WTC11 (cell line): ENCODE measurements at places on chromosomes 7 and 10.

DNA sequence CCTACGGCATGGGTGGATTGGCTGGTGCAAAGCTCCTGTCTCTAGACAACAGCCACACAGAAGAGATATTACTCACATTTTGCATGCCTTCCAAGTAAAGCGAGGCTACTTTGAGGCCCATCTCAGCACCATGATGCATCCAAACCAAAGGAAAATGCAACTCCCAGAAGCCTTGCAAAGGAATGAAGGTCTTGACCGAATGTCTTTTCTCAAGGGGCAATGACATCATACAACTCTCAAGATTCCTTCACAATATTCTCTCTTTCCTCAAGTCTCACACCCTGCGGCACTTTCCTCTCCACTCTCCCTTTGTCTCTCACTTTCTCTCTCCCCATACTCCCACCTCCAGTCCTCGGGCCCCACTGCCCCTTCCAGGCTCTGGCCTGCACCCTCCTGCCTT lies 44.8 kb upstream of the CPXM2 start:
- no peak for DNase-seq

DNA sequence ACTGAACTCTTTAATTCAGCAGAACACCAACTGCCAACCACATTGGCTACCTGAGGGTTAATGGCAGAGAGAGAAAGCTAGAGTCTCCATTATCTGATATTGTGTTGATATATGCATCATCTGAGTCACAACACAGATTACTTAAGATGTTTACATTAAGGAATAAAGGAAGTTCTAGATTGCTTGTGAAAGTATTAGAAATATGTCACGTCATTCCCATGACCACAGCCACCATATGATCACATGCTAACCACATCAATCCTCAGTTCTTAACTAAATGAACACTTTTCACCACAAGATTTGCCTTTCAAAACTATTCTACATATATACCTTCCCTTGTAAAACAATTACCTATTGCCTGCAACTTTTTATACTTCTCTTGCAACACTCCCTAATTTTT lies 337.9 kb downstream of the FGFR2 start:
- no peak for DNase-seq

DNA sequence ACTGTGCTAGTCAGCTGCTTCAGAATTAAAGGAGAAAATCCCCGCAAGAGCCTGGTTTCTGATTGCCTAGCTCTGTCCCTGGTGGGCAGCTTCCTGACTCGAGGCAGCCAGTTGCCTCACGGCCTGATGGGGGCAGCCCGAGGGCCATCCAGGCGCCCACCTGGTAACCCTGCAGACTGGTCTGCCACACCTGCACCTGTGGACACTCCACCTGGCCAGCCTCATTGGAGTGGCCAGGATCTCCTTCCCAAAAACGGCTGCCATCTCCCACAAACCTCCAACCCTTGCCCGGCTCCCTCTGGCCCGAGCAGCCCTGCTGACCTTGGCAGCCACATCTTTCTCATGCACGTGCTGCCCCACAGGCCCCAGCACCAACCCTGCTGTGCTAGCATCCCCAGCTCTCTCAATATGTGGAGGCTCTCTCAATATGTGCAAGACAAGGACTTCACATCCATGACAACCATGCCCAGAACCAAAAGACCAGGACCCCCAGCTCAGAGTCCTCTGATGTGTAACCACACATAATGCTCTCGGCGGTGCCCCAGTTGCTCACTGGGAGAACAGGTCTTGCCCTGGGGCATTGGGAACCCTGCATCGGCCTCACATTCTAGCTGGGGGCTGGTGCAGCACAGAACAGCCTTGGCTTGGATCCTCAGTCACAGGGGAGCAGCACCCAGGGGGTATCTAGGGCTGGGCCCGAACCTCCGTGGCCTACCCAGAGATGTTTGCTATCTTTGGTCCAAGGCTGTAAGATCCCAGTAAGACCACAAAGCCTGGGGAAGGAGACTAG lies 14.6 kb downstream of the DRGX start:
- no peak for DNase-seq

GRCh38 chr7:142587578-142588191 lies 161.6 kb upstream of the PRSS1 start:
- no peak for DNase-seq

DNA sequence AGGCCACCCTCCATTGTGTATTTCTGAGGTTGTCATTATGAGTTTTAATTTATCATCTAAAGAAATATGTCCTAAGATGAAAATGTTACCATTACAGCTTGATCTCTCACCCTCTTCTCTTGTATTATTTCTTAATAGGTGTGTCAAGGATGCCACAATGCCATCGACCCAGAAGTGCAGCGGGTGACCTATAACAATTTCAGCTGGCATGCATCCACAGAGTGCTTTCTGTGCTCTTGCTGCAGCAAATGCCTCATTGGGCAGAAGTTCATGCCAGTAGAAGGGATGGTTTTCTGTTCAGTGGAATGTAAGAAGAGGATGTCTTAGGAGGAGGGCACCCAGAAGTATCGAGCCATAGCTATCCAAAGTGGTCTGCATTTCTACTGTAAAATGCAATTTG lies 46.8 kb downstream of the TES start:
- no peak for DNase-seq

DNA sequence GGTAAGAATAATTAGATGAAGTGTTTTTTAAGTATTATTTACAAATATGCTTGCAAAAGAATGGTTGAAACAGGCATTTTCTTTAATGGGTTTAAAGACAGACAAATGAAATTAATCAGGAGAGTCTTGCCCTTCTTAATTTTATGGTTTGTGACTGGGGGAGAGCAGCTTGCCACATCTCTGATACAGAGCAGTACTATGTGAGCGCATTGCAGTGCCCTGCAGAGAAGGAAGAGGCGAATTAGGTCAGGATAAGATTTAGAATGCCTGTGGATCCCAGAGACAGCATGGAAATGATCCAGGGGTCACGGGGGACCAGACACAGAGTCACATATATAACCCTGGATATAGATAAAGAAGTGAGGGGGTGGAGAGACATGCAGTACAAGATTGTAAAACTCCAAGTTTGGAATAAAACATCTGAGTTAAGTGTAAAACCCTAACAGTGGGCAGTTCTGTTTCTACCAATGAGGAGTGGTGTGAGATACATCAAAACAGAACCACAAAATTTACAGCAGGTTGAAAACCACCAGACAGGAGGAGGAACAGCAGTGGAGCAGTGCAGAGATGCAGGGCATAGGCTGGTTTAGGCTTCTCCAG lies 125.5 kb downstream of the FAM204A start:
- no peak for DNase-seq

DNA sequence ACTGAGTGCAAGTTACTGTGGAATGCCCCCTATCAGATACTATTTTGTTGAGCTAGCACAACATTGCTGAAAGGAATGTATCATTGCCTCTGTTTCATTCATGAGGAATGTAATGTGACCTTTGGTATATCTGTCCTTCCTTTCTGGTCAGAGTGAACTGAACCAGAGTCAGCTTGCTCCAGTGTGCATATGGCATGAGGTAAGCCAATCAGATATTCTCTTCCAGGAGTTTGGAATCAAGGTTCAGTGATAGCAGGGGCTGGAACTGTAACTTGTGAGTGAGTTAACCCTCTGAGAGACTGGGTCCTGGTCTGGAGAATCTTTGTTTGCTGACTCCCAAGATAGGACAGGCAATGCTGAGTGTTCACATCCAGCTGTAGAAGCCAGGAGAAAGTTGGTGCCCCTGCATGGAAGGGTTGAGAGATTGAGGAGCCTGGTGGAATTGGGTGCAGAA lies 45.3 kb upstream of the OSBPL3 start:
- DNase-seq: no peak

- no peak for DNase-seq
Observed at GRCh38 chr10:102611514-102612087, 32.7 kb upstream of the TRIM8 start.

DNA sequence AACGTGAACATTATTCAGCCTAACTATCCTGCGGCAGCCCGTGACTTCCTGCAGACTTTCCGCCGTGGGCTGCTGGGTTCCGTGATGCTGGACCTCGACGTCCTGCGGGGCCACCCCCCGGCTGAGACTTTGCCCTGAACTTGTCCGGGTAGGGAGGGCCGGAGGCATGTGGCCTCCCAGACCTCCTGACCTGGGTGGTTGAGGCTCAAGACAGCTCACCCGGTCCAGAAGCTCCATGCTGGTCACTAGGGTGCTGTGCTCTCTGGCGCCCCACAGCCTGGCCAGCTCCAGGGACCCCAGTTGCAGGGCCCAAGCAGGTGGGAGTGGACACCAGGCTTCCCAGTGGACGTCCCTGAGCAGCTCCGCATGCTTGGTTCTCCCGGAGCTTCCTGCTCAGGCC lies 4.4 kb downstream of the SPRN start:
- no peak for DNase-seq

GRCh38 chr7:43768887-43769272 lies 10.4 kb downstream of the BLVRA start:
- no peak for DNase-seq

DNA sequence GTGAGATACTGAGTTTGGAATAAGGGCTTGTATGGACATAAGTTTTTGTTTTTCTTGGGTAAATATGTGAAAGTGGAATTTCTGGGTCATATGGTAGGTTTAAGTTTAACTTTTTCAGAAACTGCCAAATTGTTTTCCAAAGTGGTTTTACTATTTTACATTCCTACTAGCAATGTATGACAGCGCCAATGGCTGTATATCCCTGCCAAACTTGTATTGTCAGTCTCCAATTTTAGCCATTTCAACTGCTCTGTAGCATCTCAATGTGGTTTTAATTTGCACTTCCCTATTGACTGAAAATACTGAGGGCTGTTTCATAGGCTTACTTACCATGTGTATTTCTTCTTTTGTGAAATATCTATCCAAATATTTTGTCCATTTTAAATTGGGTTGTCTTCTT lies 90.5 kb upstream of the ZNF32 start:
- no peak for DNase-seq

GRCh38 chr7:22864855-22865601 lies 42.4 kb upstream of the TOMM7 start:
- DNase-seq: no peak

DNA sequence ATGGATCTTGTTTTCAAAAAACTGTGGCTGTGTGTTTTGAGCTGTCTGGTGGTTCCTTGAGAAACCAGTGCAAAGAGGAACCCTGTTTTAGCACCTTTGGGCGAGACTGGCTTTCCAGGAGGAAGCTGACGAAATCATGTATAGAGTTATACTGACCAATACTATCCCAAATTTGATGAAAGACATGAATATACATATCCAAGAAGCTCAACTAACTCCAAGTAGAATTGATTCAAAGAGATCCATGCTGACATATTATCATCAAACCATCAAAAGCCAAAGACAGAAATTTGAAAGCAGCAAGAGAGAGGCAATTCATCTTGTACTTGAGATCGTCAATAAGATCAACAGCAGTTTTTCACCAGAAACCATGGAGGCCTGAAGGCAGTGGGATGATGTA lies 610.7 kb downstream of the DNAJB6 start:
- DNase-seq: no peak

- DNase-seq: no peak
Observed at GRCh38 chr7:24740871-24741270, 16.4 kb downstream of the GSDME start.

GRCh38 chr7:128961030-128961659 lies 23.4 kb downstream of the IRF5 start:
- DNase-seq: no peak

- DNase-seq: no peak
Observed at GRCh38 chr7:113639221-113639620, 279.6 kb downstream of the PPP1R3A start.

GRCh38 chr7:159000070-159000469 lies 143.7 kb downstream of the DYNC2I1 start:
- DNase-seq: no peak

GRCh38 chr10:102072673-102073527 lies 7.8 kb downstream of the HPS6 start:
- peak; percentile 85 for DNase-seq

DNA sequence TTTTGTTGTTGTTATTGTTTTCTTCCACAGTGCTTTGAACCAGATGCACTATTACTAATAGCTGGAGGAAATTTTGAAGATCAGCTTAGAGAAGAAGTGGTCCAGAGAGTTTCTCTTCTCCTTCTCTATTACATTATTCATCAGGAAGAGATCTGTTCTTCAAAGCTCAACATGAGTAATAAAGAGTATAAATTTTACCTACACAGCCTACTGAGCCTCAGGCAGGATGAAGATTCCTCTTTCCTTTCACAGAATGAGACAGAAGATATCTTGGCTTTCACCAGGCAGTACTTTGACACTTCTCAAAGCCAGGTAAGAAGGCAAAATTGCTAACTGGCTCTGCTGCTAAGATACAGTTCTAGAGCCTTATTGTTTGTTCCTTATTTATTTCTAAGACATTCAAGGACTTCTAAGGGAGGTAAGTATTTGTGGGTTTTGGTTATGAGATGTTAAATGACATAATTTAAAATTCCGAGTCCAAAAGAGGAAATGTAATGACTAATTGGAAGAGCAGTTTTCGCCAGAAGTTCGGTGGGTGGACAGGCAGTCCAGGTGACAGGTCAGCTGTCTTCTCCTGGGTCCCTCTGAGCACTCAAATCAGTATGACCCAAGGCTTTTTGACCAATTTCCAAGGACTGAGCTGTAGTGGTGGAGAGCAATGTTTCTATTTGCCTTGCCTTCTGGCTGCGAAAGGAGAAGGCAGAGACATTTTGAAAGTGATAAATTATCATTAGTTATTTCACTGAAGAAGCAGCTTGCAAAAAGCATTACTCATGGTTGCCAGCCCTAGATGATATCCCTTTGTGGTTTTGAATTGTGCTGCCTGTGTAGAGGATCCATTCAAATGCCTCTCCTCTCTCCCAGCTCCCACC lies 10.1 kb downstream of the SLC39A12 start:
- DNase-seq: no peak

GRCh38 chr10:21528236-21529031 lies 3.0 kb upstream of the SKIDA1 start:
- DNase-seq: no peak

GRCh38 chr7:2729893-2730716 lies 42.1 kb downstream of the AMZ1 start:
- peak; percentile 9 for DNase-seq

- peak; percentile 63 for DNase-seq
Observed at GRCh38 chr7:47536661-47537611, 45.0 kb downstream of the TNS3 start.

DNA sequence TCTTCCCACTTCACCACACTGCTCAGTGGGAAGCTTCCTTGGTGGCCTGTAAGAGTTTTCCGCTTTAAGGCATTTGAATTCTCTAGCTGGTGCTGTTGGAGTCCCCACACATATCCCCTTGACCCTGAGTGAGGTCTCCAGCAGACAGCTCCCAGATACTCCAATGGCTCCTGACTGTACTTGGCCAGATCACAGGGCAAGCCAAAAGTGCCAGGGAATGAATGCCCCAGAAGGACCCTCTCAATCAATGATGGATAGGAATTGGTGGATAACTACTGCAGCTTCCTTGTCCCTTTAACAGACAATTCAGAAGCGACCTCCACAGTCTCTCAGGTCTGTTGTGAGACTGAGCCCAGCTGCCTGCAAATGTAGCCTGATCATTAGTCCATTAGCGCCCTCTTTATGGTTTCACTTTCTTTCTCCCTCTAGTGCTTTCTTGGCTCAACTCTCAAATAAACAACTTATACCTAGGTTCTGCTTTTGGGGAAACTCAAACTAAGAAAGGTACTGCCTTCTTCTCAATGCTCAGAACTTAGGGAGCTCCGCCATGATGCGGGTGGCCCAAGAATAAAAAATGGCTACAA lies 283.0 kb downstream of the TCF7L2 start:
- no peak for DNase-seq

GRCh38 chr7:12389089-12389700 lies 14.5 kb downstream of the VWDE start:
- DNase-seq: peak; percentile 65

- DNase-seq: no peak
Observed at GRCh38 chr10:35502692-35503091, 102.4 kb upstream of the GJD4 start.
